Activated CD4-positive, alpha-beta T cell treated with anti-CD3 and anti-CD28 coated beads for 24 hours (primary cell): ENCODE measurements at places on chromosomes 3 and 15.
A peak's percentile ranks its signal among the peaks of the same experiment; 100 is the strongest.

- no peak for DNase-seq
Observed at GRCh38 chr3:129460155-129460554, 20.1 kb downstream of the IFT122 start.

DNA sequence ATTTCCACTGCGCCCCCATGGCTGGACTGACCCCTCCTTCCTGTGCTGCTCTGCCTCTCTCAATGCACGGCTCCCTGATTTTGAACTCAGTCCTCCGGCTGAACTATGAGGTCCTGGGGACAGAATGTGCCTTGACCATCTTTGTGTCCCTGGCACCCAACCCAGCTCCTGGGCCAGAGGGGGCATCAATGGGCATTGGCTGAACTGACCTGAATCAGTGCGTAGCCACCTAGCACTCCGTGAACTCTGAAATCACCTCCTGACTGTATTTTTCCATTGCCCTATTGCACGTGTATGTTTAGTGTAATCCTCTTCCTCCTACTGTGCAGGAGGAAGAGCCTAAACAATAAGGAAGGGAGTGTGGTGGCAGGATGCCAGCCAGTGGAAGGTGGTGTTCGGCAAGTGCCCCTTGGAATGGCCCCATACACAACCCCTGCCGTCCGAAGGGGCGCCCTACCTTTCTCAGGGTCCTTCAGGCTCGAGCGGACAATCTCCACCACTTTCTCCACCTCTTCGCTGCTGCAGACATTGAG, 33.5 kb downstream of the BDH1 start:
- no peak for DNase-seq

DNA sequence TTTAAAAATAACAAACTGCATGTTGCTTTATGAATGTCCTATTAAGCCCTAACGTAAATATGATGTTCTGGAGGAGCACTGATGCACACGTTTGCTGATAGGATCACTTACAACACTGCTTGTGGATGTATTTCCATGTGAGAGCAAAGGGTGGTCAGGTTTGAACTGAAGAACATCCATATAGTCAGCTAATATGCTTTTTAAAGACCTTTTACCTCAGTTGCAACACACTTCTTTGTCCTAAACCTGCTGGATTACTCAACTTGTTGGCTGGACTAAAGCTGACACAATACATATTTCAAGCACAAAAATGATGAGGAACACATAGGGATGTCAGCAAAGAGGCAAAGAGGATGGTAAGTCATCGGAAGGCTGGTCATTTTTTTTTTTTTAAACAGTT, 186.6 kb downstream of the TIGIT start:
- DNase-seq, result no peak

DNA sequence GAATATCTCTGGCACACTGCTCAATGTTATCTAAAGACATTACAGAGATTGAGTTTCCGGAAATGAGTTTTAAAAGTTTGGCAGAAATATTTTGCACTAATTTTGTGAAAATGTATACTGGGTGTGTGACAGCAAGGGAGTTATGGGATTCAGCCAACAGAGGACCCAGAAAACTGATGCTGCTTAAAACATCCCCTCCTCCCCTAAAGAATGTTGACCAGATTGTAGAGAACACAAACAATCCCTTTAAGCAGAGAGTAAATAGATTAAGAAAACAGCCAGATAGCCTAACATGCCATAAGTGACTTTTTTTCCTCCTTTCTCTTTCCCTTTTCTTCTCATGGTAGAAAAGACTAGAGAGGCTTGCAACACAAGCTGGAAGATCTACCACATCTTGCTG, 928.0 kb upstream of the ALCAM start:
- no peak for DNase-seq

DNA sequence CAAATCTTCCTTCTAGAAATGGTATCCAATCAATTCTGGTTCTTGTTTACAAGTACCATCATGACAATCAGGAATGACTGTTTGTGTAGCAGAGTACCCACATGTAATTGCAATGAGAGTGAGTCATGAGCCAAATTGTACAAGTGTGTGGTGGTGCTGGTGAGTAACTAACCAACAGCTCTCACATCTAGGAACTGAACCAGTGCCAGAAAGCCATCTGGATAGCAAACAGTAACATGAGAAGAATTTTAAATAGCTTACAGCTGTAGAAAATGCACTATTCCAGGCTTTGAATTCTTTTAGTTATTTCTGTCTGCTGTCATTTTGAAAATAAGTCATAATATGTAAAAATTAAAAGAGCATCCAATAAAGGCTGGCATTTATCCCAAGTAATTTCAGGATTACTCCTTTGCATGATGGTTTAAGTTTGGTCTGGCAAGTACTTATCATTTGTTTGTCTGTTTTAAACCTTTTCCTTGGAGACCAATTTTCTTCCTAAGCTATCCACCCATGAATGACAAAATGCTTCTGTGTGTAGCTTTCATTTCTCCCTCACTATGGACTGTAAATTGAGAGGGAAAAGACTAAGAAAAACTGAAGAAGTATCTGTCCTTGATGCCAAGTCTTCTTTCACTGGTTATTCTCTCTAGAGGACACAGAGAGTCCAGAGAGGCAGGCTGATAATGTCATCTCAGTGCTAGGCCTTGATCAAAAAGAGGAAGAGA, 60.0 kb downstream of the PIK3CB start:
- DNase-seq, result peak; percentile 11

GRCh38 chr3:45979378-45979777, 16.2 kb downstream of the FYCO1 start:
- DNase-seq, result no peak

- no peak for DNase-seq
Observed at GRCh38 chr3:160477750-160478149, 28.2 kb upstream of the TRIM59 start.

- no peak for DNase-seq
Observed at GRCh38 chr3:130963878-130964277, 62.7 kb downstream of the ASTE1 start.
